SK-N-SH (cell line): ENCODE measurements at places on chromosomes 7 and 10.

GRCh38 chr7:158728911-158729645 lies 24.5 kb upstream of the NCAPG2 start:
- DNase-seq: no peak

- no peak for DNase-seq
Measured at GRCh38 chr7:64914557-64914956, 11.5 kb downstream of the ZNF273 start.

DNA sequence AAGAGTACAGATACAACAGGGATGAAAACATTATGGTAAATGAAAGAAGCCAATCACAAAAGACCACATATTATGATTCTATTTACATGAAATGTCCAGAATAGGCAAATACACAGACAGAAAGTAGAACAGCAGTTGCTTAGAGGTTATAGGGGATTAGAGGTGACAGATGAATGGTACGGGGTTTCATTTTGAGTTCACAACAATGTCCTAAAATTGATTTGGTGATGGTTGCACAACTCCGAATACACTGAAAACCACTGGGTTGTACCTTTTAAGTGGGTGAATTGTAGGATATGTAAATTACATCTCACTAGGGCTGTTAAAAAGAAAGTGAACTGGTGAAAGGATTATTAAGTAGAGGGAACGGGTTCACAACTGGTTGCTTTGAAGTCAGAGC lies 76.3 kb upstream of the MRLN start:
- no peak for DNase-seq

DNA sequence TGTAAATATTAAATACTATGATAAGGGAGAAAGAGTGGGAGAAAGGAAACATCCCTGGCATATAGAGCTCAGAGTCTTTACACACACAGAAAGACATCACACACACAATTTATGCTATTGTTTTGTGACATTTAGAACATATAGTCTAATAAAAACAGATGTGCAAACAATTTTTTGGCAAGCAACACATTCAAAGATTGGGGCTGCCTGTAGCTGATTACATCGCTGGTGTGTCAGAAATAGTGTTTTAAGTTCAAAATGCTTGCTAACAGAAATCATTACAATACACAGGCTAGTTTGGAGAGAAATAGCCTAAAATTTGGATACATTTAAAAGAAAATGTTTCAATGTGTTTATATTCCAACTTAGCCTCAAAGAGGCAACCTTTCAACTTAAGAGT lies 256.7 kb upstream of the NPVF start:
- DNase-seq: no peak

GRCh38 chr10:24983946-24984345 lies 31.5 kb upstream of the PRTFDC1 start:
- no peak for DNase-seq
